ENCODE measurements at places on chromosomes 13 and 19. TPM values are rescaled to one million over a fixed set of nuclear protein-coding genes. Genes with fewer than 3 reads are reported as not detected.
A peak's percentile ranks its signal among the peaks of the same experiment; 100 is the strongest.

The JUNB gene
- 324 TPM for total RNA-seq

The ARL11 gene
- 5.0 TPM for total RNA-seq

The WDR87 gene
- total RNA-seq, result not detected

The PODNL1 gene
- total RNA-seq, result not detected

The C3 gene
- 294 TPM for total RNA-seq

The SPTBN4 gene
- total RNA-seq, result 6.6 TPM

The CYP4F3 gene
- 164 TPM for total RNA-seq

DNA sequence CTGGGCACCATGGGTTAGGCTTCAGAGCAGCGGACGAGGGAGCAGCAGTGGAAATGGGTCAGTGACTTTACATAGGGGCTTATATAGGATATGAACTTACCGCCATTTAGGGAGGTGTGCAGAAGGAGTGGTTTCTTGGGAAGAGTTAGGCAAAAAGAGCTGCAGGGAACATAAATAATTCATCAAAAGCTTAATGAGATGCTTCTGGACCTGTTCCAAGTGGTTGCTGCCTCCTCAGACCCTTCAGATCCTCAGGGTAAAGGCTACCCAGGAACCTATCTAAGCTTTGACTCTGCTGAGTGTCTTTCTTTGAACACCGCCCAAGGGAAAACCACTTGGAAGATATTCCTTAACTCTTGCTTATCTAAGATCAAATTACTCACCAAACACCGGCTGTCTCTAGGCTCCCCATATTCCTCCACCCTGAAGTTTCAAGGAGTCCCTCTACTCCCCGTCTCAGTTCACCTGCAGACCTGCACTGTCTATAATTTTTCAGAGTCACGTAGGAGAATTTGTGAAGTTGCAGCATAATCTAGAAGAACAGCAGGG lies at the start of gene IGFL4:
Gene IGFL4 (minus strand): TSS at position 51 of the 549 bp plus-strand sequence. CDS start 40 bp downstream, at position 11.
- H3K36me3 ChIP-seq, result no peaks in the 10 kb centered on the region
- H3K4me1 ChIP-seq, result no peaks in the 10 kb centered on the region
- DNase-seq, result no peak
- no peaks in the 10 kb centered on the region for H3K27me3 ChIP-seq

- no peak overlapping the region for H3K4me3 ChIP-seq
- H3K27me3 ChIP-seq, result no peaks in the 10 kb centered on the region
- no peaks in the 10 kb centered on the region for H3K36me3 ChIP-seq
- H3K4me1 ChIP-seq, result no peaks in the 10 kb centered on the region
- H3K27ac ChIP-seq, result no peak overlapping the region
These were observed 214.9 kb upstream of the EDNRB start for GRCh38 chr13:78133511-78133910.

GRCh38 chr13:54709546-54709945 lies 1680.9 kb downstream of the OLFM4 start:
- no peaks in the 10 kb centered on the region for H3K4me1 ChIP-seq
- DNase-seq, result no peak
- no peaks in the 10 kb centered on the region for H3K36me3 ChIP-seq
- no peak overlapping the region for H3K4me3 ChIP-seq

DNA sequence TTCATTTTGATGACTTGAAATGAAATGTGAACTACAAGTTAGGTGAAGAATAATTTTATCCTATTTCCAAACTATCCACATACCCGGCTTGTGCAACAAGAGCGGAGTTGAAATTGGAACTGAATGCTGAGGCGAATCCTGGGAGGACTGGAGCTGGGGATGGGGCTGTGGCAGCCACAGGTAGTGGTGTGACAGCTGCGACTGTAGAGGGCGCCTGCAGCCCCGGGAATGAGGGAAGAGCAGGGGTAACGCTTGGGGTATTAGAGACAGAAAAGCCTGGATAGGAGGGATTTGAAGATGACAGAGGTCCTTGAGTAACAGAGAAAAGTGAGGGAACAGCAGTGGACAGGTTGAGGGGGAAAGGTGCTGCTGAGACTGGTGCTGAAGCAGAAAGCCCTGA lies 22.0 kb upstream of the STOML3 start:
- no peak for DNase-seq
- H3K27me3 ChIP-seq, result no peaks in the 10 kb centered on the region
- no peaks in the 10 kb centered on the region for H3K4me1 ChIP-seq
- H3K4me3 ChIP-seq, result no peak overlapping the region

DNA sequence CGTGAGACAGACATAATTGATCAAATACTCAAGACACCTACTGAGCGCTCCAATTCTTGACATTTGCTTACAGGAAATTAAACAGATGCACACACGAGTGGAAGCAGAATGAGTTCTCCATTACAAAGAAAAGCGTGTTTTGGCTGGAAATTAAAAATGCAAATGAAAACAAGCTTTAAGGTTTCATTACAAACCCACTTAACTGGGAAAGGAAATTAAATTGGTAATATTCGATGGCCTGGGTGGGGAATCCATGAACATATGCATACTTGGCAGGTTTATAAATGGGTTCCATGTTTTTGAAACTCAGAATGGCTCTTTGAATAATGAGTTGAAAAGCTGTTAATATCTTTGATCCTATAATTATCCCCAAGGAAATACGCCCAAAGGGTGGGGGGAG lies 178.0 kb downstream of the IER2 start:
- no peak overlapping the region for H3K27ac ChIP-seq
- H3K4me3 ChIP-seq, result no peak overlapping the region
- DNase-seq, result no peak
- H3K27me3 ChIP-seq, result no peaks in the 10 kb centered on the region
- no peaks in the 10 kb centered on the region for H3K36me3 ChIP-seq

- H3K27ac ChIP-seq, result no peak overlapping the region
- H3K27me3 ChIP-seq, result no peaks in the 10 kb centered on the region
- DNase-seq, result no peak
- no peaks in the 10 kb centered on the region for H3K4me1 ChIP-seq
- H3K36me3 ChIP-seq, result no peaks in the 10 kb centered on the region
- H3K4me3 ChIP-seq, result no peak overlapping the region
These were observed 30.0 kb downstream of the MYH14 start for GRCh38 chr19:50233308-50233910.

DNA sequence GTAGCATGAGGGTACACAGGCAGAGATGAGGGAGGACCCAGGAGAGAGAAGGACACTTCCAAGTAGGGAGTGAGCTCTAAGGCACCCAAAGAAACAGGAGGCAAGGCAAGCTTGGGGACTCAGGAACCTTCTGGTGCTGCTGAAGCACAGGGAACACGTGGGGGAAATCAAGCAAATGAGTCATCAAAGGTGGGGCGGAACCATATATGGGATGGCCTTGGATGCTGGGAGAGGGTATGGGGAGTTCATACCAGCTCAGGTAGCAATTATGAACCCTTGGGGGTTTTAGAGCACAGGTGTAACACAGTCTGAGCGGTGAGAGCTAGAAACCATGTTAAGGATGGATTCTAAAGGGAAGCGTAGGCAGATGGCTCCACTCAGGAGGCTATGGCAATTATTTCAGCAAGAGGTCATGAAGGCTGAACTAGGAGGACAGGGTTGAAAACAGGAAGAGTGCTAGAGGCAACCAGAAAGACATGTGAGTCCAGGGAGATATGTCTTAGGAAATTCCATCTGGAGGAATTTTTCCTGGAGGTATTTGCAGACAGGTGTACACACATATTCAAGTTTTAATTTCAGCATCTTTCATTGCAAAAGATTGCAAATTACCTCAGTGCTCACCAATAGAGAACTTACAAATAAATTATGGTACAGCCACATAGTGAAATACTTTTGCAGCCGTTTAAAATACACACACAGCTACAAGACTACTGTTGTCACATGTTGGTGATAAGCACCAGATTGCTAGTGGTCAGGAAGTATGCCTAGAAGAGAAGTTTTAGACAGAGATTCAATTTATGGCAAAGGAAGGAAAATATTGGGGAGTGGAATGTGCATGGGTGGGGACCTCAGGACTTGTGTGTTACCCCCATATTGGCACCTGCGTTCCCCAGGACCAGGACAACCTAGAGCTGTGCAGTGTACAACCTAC lies 77.0 kb downstream of the STARD13 start:
- no peak for DNase-seq
- H3K36me3 ChIP-seq, result no peaks in the 10 kb centered on the region
- H3K4me1 ChIP-seq, result no peaks in the 10 kb centered on the region
- H3K27ac ChIP-seq, result peak overlapping the region; percentile 72
- H3K27me3 ChIP-seq, result no peaks in the 10 kb centered on the region
- no peak overlapping the region for H3K4me3 ChIP-seq

Measured in Peyer's patch (tissue), 4 donors.